ENCODE measurements at places on chromosomes 12 and 14.

- DNase-seq, result no peak
These were observed 37.8 kb downstream of the LLPH start for GRCh38 chr12:66092559-66093269.

DNA sequence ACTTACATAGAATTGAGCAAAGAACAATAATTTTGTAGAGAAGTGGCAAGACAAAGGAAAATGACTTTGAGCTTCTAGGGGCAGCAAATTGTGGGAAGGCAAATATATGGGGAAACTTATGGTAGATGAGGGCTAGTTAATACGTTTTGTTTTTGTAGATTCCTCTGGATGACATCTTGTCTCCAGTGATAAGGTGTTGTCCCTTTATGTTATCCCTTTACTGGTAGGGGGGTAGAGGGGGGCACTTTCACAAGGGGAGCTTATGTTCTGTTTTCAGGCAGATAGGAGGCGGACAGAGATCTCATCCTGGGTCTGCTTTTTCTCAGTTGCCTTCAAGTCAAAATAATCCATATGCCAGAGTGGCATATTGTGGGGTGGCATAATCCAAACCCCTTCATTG is 106.5 kb upstream of the AMIGO2 start:
- no peak for DNase-seq

DNA sequence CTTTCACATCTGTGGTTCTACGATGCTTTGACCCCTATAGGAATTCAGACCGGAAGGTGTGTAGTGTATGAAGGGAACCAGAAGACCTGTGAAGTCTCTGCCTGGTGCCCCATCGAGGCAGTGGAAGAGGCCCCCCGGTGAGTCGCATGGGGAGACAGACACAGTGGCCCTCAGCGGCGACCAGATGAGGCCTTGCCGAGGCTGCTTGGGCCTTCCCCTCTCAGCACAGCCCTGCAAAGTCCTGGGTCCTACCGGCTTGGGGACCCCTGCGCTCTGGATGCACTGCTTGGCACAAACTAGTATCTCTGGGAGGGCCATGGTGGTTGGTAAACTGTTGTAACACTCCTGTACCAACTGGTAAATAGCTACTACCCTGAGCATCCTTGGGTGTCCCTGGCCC is 29.7 kb downstream of the P2RX7 start:
- DNase-seq, result no peak

DNA sequence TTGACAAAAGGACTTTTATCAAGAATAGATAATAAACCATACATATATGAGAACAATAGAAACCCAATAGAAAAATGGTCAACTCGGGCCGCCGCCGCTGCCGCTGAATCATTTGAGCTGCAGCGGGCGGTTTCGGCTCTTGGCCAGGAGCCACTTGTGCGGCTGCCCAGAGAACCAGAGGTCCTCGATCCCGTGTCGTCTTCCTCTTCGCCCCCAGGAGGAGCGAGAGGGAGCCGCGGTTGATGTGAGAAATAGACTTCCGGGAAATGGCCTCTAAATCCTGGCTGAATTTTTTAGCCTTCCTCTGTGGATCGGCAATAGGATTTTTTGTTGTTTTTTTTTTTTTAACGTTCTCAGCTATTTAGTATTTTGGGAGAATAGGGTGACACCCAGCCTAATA is 44.8 kb downstream of the CPSF6 start:
- DNase-seq, result peak; percentile 60

DNA sequence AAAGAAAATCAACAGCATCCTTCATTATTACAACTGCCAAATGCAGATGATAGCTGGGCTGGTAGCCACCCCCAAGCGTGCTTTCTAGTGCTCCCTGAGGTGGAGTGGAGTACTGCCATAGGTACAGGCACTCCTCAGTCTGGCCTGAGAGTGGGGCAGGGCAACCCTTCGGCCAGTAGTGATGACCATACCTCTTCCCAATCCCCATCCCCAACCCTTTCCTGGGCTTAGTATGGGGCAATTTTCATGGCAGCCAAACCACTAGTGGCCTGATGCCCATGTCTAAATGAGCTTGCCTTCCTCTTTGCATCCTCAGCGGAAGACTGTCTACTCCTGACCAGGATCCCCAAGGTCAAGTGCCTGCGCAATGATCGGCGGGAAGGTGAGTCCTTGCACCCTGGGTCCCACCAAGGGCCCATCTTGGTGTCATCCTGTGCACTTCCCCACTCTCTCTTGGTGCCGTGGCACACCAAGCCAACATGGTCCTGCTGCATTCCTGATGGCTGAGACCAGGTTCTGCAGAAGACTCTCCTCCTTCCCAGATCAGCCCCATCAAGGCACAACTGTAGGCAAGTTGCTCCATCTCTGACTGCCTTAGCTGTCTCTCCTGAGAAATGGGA is 65.8 kb downstream of the GALNT16 start:
- no peak for DNase-seq

DNA sequence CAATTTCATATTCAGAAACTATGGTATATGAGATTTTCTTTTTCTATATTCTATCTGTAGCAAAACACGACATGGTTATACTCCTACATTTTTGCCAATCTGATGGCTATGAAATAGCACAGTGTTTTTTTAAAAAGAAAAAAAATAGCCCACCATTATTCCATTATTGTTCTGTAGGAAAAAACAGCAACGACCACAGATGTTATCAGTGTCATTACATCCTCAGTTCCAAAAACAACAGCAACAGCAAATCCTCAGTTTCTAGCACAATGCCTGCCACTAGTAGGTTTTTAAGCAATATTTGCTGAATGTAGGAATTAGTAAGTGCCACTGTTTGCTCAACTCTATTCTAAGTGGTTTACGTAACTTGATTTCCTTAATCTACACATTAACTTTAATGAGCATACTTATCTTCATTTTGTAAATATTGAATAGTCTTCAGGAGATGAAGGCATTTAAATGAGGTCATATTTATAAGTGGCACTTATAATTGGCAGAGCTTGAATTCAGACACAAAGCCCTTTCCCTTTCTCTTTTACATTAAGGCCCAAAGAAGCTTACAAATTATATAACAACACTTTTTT is 8.3 kb downstream of the RNASE6 start:
- no peak for DNase-seq

DNA sequence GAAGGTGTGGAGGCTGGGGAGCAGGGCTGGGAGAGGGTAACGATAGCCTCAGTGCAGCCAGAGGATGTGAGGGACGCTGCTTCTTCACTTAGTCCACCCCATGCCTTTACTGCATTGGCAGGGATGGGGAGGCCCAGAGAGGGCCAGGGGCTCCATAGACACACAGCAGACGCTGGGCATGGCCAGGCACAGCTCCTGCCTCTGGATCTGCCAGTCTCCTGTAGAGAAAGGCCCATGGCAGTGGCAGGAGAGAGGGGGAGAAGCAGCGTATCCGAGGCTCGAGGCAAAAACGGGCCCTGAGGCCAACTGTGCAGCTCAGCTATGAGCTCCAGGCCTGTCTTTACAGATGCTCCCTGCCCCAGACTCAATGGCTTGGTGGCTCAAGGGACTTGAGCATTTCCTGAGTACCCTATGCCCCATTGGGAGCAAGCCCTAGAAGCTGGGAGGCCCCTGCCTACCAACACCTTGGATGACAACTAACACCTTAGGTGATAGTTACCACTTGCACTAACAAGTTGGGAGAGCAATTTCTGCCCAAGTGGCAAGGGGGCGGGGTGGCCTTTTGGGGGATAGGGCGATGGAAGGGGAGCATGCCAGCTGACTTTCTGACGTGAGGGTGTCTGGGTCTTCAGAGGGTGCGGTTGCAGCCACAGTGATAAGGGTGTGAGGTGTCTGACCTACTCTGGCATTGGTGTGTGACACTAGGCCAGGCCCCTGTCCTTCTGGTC is 5.0 kb upstream of the LBHD2 start:
- no peak for DNase-seq

- no peak for DNase-seq
These were observed 3.7 kb downstream of the OR10G2 start for GRCh38 chr14:21631084-21631483.

GRCh38 chr12:6042446-6042845 is 82.0 kb downstream of the VWF start:
- no peak for DNase-seq

DNA sequence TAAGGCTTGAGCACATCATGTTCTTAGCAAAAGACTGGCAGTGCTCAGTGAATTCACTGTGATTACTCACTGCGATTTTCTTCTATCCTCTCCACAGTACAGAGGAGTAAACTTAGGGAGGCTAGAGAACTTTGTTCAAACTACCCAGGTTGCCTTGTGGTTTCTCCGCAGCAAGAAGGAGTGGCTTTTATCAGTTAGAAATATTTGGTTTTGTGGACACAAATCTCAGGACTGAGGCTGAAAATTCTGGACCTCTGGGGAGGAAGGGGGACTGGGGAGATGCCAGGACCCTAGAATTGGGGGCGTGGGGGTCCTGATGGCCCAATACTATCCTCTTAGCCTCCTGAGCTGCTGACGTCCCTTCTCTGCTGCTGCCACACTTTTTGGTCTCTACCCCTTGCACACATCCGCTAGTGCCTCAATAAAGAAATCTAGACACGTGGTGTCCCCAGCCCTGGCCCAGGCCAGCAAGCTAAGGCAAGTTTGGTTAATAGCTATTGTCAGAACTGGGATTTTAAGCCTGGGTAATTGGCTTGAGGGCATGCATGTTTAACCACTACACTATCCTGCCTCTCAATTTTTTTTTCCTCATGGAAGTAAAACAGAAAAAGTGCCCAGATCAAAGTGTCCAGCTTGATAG is 842 bp downstream of the OAS2 start:
- DNase-seq, result no peak

- DNase-seq, result no peak
These were observed 19.9 kb upstream of the NEDD1 start for GRCh38 chr12:96886998-96887677.

DNA sequence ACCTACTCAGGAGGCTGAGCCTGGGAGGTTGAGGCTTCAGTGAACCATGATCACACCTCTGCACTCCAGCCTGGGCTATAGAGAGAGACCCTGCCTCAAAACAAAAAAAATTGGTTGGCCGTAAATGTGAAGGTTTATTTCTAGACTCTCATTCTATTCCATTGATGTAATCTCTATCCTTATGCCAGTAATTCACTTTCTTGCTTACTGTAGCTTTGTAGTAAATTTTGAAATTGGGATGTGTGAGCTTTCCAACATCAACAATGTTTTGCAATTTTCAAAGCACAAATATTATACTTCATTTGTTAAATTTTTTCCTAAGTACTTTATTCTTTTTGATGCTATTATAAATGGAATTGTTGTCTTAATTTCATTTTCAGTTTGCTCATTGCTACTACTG is 24.6 kb downstream of the LIN52 start:
- no peak for DNase-seq

- DNase-seq, result no peak
These were observed 4.5 kb upstream of the HDAC7 start for GRCh38 chr12:47824198-47824597.

- no peak for DNase-seq
These were observed 17.2 kb downstream of the BDKRB2 start for GRCh38 chr14:96221841-96222240.

Measured in D341Med (cell line).